ENCODE measurements at places on chromosomes 2 and 18. TPM values are rescaled to one million over a fixed set of nuclear protein-coding genes. Genes with fewer than 3 reads are reported as not detected.

The DNMT3A gene
- total RNA-seq: 162 TPM

GRCh38 chr2:238082827-238083226, 17.3 kb upstream of the ESPNL start:
- DNase-seq: no peak

GRCh38 chr2:157439824-157440186, 4.1 kb downstream of the CYTIP start:
- no peak for DNase-seq

The E2F6 gene
- 14.9 TPM for total RNA-seq

GRCh38 chr18:49608366-49609255, 46.8 kb downstream of the LIPG start:
- no peak for DNase-seq

DNA sequence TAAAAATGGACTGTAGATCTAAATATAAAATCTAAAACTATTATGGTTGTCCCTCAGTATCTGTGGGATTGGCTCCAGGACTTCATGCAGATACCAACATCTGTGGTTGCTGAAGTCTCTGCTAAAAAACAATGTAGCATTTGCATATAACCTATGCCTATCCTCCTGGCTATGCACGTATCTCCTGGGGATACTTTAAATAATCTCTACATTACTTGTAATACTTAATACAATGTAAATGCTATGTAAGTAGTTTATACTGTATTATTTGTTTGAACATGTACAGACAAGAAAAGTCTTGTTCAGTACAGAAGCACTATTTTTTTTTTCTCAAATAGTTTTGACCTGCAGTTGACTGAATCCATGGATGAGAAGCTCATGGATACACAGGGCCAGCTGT, 134.9 kb downstream of the ZAP70 start:
- no peak for DNase-seq

GRCh38 chr2:3536682-3537632, 17.6 kb upstream of the ADI1 start:
- DNase-seq: peak; percentile 56

The SPDYA gene
- total RNA-seq: 0.35 TPM

DNA sequence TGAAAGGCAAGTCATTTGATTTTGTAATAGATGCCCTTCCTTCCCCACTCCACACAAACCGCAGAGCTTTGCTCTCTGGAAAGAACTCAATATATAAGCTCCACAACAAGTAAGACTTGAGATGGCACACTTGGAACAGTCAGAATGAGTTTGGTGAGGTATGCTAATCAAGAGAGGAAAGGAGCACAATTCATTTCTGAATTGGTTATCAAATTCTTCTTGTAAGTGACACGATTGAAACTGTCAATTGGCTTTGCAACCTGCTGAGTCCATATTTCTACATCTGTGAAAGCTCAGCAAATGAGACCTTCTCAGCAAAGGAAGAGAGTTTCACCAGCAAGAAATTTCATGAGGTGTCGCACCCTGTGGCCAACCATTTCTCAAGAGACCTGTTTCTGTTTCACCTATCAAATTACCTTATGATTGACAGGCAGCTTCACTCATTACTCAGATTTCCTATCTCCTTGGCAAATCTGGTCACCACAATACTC, 19.1 kb downstream of the CTLA4 start:
- DNase-seq: no peak

The MAP3K19 gene
- not detected for total RNA-seq

GRCh38 chr18:23824669-23825068, 135.4 kb downstream of the LAMA3 start:
- DNase-seq: no peak

DNA sequence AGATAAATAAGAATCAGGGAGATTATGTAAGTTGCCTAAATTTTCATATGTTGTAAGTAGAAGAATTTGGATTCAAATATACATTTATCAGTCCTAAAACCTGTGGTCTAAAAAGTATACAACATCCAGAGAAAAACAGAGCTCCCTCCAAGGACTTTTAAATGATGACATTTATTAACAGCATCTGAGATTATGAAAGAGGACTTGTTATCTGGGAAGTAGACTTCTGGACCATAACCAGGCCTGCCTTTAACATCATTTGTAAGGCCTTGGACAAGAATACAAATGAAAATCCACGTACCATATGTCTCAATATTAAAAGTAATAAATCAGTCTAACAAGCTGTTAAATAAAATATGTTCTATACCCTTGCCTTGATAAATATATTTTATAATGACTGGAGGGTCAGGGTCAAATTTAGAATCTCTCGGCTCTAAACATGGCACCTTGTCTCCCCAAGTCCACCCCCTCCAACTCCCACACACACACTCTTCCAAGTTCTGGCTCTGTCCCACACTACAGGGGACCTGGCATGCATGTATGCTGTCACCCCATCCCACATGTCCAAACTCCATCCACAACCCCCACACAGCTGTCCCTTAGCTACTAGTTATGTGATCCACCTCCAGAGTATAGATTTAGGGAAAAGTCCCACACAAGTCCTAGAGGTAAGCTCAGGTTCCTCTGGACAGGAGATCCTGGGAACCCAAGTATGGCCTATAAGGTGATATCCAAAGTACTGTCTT, 382.6 kb downstream of the CDH2 start:
- no peak for DNase-seq

The RNF152 gene
- 2.2 TPM for total RNA-seq

Data from H1 (cell line).